ENCODE measurements at places on chromosomes 5 and 9. TPM values are rescaled to one million over a fixed set of nuclear protein-coding genes. Genes with fewer than 3 reads are reported as not detected.

- no peak for DNase-seq
Measured at GRCh38 chr5:139862313-139862712, 66.7 kb downstream of the PSD2 start.

DNA sequence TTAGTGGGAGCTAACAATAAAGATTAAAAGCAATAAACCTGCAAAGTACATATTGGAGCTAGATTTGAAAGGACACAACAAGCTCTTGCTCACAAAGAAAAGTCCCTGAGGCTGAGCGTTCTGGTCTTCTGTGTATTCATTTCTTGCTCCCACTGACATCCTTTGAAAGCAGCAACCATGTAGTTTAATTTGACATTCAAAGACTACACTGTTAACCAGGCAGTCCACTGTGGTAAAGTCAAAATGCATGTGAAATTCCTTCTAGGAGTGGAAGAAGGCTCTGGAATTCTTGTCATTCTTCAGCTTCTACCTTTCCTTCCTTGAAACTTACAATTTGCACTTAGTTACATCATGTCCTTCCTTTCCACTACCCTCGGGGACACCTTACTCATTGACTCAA lies 480.7 kb downstream of the CSNK1G3 start:
- DNase-seq, result no peak

DNA sequence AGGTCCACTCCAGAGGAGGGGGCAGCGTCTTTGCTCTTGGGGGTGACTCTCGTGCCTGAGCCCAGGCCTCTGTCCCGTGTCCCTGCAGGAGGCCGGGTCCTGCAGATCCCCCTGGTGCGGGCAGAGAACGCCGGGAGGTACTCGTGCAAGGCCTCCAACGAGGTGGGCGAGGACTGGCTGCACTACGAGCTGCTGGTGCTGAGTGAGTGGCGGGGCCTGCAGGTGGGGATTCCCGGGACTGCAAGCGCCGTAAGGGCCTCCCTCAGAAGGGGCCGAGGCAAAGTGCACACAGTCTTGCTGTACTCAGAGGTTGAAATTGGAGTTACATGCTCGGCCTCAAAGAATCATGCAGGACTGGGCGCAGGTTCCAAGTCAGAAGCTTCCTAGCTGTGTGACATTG lies 62.7 kb upstream of the ASS1 start:
- DNase-seq, result no peak

Gene CDKN2B-AS1
- total RNA-seq, result not detected

Gene DAB2IP
- total RNA-seq, result 6.8 TPM

Gene ZNF608
- total RNA-seq, result 7.5 TPM

Gene FABP6
- total RNA-seq, result 3.9 TPM

Measured in MG63 (cell line).